ENCODE measurements at places on chromosomes 7 and 10.
A peak's percentile ranks its signal among the peaks of the same experiment; 100 is the strongest.

DNA sequence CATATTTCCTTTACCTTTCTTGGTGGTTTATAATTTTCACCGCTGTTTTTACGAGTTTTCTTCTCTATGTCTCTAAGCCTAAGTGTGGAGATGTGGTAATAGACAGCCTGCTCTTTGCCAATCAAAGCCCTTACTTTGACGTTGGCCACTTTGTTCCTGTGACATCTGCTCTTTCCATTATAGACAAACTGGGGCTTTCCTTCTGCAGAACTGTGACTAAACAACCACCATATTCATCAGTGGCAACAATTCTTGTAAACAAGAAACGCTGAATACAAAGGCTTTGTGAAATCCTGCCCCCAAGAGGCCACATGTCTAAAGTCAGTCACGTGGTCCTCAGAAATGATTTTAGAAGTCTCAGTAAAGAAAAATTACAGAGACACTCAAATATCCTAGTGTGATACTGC is 59.6 kb upstream of the CAPZA2 start:
- DNase-seq = peak; percentile 47

DNA sequence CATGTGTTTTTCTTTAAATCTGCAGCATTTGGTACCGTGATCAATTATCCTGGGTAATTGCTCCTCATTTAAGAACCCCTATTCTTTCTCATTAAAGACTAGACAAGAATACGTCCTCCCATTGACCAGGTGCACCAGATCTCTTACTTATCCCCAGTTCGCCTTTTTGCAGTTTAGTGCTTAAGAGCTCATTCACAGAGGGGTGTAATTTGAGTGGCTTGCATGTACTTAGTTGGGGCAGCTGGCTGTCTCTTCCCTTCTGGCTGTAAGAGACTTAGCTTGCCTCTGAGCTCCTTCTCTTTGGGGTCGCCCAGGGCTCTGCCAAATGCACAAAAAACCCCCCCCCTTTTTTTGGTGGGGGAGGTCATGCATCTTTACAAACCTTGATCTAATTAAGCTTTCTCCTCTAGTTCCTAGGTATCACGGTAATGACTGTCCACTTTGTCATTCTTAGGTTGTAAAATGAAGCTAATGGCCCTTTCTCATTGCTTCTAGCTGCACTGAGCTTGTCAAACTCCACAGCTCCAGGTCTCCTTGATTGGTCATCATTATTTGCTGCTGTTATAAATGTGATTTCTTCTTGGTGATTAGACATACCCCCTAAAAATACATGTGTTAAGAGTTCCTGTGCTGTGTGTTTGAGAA is 26.3 kb downstream of the GAD2 start:
- peak; percentile 38 for DNase-seq

DNA sequence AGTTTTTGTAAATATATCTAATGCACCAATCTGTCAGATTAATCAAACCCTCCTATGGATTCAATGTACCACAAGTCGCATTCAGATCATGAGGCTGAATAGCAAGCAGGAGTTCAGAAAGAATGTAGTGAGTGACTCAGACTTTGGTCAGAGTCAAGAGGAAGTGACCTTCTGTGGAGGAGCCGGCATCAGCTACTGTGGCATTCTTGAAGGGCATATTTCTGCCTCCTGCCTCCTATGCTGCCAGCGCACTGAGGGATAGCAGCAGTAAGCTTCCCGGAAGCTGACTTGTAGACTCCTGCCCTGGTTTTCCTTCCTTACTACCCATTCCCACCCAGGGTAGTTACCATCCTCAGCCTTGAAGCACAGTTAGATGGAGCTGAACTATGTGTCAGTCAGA is 867.5 kb downstream of the NRG3 start:
- no peak for DNase-seq

- DNase-seq = no peak
These were observed 112.6 kb upstream of the PPIF start for GRCh38 chr10:79234391-79235315.

- DNase-seq = no peak
These were observed 19.0 kb downstream of the NAPEPLD start for GRCh38 chr7:103129702-103130549.

- no peak for DNase-seq
These were observed 309.8 kb downstream of the ADK start for GRCh38 chr10:74460812-74461211.

GRCh38 chr10:101816913-101817336 is 1.3 kb downstream of the OGA start:
- no peak for DNase-seq

- DNase-seq = no peak
These were observed 73.4 kb downstream of the CDK14 start for GRCh38 chr7:90669492-90669891.

DNA sequence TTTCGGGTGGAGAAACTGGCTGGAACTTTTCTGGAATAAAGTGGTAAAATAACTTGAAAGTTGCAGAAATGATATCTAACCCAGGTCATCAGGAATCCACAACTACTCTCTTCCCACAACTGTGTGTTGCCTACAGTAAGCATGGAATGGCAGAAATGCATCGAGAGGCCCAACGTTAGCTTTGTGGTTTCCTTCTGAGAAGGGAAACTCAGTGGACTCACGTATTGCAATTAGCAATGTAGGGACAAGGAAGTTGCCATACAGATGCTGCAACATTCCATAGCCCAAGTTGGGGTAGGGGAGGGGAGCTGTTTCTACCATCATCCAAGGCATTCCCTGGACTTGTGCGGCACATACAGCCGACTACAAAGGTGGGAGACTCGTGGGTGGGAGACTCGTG is 1.9 kb downstream of the PON1 start:
- DNase-seq = no peak

DNA sequence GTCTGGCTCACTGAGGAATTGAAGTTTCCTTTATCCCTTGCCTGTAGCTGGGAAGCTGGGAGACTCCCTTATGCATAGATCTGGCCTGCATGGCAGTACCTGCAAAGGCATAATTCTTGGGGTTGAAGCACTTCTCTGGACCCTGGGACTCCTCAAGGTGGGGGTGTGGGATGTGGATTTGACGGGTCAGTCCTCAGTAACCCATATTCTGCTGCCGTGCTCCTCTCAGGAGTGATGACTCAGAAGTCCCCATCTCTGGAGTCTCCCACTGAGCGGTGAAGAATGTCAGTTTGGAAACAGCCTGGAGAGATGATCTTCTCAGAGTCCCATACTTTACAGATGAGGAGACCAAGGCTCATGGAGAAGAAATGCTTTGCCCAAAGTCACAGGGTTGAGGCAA is 49.0 kb downstream of the SORCS3 start:
- no peak for DNase-seq

DNA sequence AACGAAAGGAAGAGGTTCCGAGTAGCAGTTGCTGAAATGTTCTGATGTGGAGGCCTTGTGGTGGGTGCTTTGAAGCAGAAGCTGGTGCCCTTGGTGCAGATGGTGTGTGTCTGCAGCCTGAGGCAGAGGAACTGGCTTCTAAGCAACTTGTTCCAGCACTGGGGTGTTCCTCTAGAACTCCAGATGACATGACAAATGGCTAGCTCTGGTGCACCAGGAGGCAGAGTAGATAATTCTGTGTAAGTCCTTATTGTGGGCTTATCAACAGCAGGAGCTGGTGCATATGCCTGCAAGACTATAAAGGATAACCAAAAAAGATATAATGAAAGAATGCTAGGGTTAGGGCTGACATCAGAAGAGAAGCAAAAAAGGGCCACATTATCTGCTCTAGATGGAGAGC is 76.5 kb downstream of the ARL5B start:
- DNase-seq = no peak

DNA sequence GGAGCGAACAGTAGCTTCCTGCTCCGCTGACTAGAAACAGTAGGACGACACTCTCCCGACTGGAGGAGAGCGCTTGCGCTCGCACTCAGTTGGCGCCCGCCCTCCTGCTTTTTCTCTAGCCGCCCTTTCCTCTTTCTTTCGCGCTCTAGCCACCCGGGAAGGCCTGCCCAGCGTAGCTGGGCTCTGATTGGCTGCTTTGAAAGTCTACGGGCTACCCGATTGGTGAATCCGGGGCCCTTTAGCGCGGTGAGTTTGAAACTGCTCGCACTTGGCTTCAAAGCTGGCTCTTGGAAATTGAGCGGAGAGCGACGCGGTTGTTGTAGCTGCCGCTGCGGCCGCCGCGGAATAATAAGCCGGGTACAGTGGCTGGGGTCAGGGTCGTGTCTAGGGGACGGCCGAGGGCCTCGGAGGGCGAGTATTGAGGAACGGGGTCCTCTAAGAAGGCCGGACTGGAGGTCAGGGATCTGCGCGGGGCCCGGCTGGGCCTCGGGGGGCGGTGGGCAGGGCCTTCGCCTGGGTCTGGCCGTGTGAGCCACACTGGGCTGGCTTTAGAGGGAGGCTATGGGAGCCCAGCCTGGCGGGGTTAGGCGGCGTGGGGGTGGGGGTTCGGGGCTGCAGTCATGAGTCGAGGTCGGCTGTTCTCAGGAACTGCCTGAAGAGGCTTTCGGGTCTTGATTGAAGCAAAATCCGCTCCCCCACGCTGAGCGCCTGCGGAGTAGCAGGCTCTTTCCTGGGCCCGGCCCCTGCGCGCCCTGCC is at the start of gene CDK1:
Gene CDK1, plus strand, starts transcription at position 265 of the 757 bp plus-strand sequence. CDS start 1,688 bp downstream, outside the sequence.
- peak; percentile 96 for DNase-seq

- no peak for DNase-seq
These were observed 110.3 kb upstream of the STEAP1B start for GRCh38 chr7:22610263-22610662.

GRCh38 chr7:5012985-5013384 is 32.7 kb upstream of the RBAK start:
- DNase-seq = no peak

GRCh38 chr10:62386356-62387320 is 12.5 kb downstream of the ZNF365 start:
- DNase-seq = no peak

DNA sequence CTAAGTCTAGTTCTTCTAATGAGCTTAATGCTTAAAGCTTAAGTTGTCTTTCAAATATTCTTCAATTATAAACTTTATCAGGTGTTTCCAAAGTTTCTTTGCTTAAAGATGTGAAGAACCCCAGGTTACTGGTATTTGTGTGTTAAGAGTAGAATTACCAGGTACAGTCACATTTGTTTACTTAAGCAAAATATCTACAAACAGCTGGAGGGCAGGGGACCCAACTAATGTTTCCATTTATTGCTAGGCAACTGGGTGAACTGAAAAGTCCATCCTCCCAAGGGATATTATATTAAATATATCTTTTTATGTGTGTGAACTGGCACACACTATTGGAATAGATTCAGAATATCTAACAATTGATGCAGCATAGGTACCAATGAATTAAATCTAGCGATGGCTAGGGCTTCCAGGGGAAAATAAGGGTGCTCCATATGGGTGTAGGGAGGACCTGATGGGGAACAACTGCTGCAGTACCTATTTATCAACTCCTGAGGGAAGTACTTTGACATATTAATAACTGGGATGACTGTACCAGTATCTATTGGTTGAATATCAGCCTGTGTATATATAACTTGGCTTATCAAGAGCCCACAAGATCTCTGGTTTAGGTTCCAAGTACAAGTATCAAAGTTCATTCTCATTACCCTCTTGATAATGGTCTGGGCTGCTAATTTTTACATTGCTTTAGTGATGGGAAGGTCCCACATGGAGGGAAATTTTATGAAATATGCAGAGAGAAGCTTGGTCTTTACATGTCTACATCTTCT is 10.3 kb upstream of the AGR3 start:
- peak; percentile 73 for DNase-seq

- DNase-seq = peak; percentile 21
These were observed 78.7 kb downstream of the PTPRN2 start for GRCh38 chr7:158508802-158509385.

DNA sequence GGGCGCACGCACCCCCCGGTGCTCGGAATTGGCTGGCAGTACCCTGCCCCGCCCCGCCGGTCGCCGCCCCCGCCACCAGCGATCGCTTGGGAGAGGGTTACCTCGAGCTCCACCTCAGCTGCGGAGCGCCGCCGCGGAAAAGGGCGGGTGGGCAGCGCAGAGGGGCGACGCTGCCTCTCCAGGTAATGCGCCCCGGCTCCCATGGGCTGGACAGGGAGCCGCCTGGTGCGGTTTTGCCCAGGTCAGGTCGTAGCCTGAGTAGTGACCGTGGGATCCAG is 1.3 kb downstream of the PFKFB3 start:
- no peak for DNase-seq

DNA sequence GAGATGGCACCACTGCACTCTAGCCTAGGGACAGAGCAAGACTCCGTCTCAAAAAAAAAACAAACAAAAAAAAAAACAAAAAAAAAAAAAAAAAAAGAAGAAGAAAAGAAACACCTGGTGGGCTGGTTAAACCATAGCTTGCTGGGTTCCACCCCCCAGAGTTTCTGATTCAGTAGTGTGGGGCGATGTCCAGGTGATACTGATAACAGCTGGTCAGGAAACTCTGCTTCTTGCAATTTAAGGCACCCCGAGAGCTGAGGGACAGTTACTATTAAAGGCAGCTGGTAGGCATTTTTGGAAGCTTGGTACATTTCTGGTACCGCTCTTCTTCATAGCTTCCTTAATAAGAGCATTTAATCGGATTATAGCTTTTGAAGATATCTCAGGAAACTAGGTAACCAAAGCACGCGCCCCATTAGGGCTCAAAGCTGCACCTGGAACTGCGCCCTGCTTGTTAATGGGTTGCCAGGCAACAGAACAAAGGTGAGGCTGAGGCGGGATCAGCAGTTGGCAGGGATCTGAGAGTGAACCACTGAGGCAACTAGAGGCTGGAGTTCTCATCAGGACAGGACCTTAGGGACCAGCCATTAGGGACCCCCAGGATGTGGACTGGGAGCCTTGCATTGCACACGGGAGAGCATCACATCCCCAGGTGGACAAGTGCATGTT is 6.5 kb upstream of the SDK1 start:
- DNase-seq = peak; percentile 95

DNA sequence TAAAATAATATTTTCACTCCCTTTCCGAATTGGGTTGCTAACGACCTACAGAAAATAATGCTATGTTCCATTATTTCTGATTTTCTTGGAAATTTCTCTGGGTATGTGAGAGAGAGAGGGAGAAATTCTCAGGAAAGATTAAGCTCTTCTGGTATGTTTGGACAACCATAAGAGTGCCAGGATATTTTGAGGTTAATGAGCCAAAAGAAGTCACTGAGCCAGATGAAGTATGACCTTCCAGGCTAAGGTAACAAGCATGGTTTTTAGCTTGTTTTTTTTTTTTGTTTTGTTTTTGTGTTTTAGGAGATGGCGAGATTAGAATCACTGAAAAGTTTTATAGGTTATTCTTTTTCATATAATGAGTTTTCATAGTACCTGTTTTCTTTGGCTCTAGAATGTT is 171.0 kb upstream of the FOXP2 start:
- no peak for DNase-seq

DNA sequence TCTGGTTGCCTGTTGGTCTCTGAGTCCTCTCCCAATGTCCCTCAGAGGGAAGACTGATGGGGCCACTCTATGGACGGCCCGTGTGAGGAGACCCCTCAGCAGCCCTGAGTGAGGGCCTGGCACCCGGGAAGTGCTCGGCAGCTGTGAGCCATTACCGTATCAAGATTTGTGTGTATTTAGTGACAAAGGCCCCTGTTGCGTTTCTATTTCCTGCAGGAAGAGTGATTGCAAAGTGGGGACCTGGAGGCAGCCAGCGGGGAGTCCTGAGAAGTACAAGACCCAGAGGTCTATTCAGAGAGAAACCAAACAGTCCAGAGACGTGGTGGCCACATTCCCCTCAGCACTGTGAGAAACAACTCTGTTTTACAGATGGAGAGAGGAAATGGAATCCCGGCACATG is 51.1 kb upstream of the CHST15 start:
- no peak for DNase-seq

GRCh38 chr7:31437250-31437865 is 76.5 kb upstream of the ITPRID1 start:
- DNase-seq = no peak
